Neuronal stem cell (in vitro differentiated cells): ENCODE measurements at places on chromosomes 5 and 9.

- H3K27ac ChIP-seq: no peak overlapping the region
- peaks cover 4% of the 10 kb centered on the region for H3K4me1 ChIP-seq
- no peaks in the 10 kb centered on the region for H3K36me3 ChIP-seq
- no peak for DNase-seq
- no peak overlapping the region for H3K4me3 ChIP-seq
- H3K27me3 ChIP-seq: no peaks in the 10 kb centered on the region
These were observed 3.2 kb downstream of the RBM18 start for GRCh38 chr9:122261469-122261881.

GRCh38 chr5:135213027-135213386 lies 179.0 kb upstream of the PITX1 start:
- H3K4me1 ChIP-seq: peaks cover 13% of the 10 kb centered on the region
- H3K36me3 ChIP-seq: no peaks in the 10 kb centered on the region
- no peak overlapping the region for H3K4me3 ChIP-seq
- no peak for DNase-seq
- H3K27ac ChIP-seq: no peak overlapping the region

DNA sequence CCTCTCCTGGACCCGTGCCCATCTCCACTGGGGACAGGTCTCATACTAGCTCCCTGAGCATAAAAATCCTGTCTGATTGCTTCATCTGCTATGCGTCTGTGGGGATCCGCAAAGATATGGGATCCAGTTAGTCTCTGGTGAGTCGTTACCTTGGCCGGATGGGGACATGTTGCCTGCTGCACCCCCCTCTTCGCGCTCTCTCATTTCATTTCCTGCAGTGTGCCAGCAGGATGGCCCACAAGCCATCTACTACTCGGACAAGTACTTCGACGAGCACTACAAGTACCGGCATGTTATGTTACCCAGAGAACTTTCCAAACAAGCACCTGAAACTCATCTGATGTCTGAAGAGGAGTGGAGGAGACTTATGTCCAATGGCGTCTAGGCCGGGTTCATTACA lies 17.0 kb upstream of the CEP78 start:
- H3K36me3 ChIP-seq: no peaks in the 10 kb centered on the region
- H3K4me1 ChIP-seq: no peaks in the 10 kb centered on the region

DNA sequence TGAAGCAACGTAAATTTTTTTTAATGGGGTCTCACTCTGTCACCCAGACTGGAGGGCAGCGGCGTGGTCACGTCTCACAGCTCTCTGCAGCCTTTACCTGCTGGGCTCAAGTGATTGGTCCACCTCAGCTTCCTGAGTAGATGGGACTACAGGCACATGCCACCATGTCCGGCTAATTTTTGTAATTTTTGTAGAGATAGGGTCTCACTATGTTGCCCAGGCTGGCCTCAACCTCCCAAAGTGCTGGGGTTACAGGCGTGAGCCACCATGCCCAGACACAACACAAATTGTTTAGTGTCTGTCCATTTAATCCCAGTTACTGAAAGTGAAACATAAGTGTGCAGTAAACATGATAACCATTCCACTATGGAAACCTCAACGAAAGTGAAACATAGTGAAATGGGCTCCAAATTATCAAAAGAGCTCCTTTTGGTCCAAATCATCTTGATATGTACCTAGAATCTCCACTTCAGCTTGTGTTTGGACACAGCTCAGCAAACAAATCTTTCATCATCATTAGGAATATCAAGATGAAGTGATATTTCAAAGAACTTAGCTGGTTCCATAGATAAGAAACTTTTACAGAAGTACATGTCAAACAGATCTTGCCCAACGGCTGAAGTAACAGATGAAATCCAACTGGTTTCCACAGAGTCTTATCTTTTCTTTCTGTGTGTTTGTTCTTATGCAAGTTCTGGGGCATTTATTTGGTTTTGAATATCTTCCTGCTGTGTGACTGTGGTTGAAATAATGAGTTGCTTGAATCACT lies 41.2 kb upstream of the PLPP1 start:
- H3K36me3 ChIP-seq: no peaks in the 10 kb centered on the region
- H3K4me3 ChIP-seq: no peak overlapping the region

GRCh38 chr9:13470836-13471235 lies 191.3 kb upstream of the MPDZ start:
- no peak overlapping the region for H3K4me3 ChIP-seq
- no peak overlapping the region for H3K27ac ChIP-seq
- no peaks in the 10 kb centered on the region for H3K4me1 ChIP-seq
- H3K36me3 ChIP-seq: no peaks in the 10 kb centered on the region
- no peaks in the 10 kb centered on the region for H3K27me3 ChIP-seq

DNA sequence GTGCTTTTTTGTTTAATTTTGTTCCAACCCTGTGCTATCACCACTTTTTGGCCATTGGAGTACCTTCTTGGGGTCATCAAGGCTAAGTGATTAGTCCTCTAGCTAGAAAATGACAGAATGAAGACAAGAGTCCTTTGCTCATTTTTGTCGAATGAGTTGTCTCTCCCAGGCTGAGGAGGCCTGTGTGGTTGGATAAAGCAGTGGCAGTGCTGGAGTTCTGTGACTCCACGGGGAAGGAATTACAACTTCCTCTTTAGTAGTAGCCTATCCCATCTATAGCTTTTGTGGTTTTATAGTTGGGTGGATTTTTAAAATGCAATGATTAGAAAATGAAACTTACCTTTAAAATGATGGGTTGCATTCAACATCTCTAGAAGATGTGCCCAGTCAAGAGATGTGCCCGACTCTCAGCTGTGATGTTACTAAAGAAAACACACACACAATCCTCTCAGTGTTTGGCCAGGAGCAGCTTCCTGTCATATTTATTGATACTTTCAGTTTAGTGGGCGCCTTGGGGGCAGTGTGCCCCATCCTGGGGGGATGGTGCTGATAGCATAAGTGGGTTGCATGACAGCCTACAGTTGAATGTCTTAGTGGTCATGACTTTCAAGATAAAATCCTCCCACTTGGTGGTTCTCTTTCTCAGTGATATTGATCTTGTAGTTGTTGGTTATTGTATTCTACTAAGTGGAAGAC lies 11.9 kb downstream of the OTULINL start:
- no peaks in the 10 kb centered on the region for H3K27me3 ChIP-seq
- no peaks in the 10 kb centered on the region for H3K4me1 ChIP-seq
- no peak overlapping the region for H3K4me3 ChIP-seq
- H3K36me3 ChIP-seq: no peaks in the 10 kb centered on the region
- H3K27ac ChIP-seq: no peak overlapping the region

DNA sequence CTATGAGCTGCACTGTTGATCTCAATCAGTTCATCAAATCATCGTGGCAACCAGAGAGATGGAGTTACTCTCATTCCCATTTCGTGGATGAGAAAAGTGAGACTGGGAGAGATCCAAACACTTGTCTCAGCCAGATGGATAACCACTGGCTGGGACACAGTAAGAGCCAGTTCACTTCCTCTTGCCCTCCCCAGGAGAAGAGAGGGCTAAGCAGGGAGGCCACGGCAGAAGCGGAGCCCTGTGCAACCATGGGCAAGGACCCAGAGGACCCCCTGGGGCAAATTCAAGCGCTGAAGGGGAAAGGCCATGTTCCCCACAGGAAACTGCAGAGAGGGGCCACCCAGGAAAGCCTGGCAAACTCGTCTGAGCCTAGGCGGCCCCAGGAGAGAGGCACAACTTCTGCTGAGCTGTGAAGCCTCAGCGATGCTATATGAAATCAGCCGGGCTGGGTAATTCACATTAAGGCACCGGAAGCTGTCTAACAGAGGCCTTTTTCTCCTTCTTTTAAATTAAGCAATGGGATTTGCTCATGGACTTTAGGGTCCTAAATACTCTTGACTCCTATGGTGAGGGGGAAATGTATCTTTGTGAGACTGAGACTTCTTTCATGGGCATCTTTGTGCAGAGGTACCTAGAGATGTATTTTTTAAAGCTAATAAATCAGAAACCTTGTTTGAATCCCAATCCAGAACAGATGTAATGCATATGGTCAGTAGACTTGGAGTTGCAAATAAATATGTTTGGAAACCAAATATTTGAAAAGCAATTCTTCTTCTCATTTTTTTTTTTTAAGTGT lies 137.1 kb upstream of the SMIM23 start:
- H3K4me1 ChIP-seq: peaks cover 9% of the 10 kb centered on the region
- H3K4me3 ChIP-seq: no peak overlapping the region
- H3K36me3 ChIP-seq: no peaks in the 10 kb centered on the region
- no peaks in the 10 kb centered on the region for H3K27me3 ChIP-seq
- H3K27ac ChIP-seq: no peak overlapping the region
- no peak for DNase-seq

GRCh38 chr5:88862547-88863175 lies 20.3 kb downstream of the MEF2C start:
- no peak overlapping the region for H3K27ac ChIP-seq
- H3K4me1 ChIP-seq: no peaks in the 10 kb centered on the region
- H3K36me3 ChIP-seq: no peaks in the 10 kb centered on the region
- no peak for DNase-seq

- H3K4me3 ChIP-seq: no peak overlapping the region
- H3K4me1 ChIP-seq: peaks cover 36% of the 10 kb centered on the region
- no peaks in the 10 kb centered on the region for H3K36me3 ChIP-seq
- H3K27ac ChIP-seq: no peak overlapping the region
- no peak for DNase-seq
- peaks cover 4% of the 10 kb centered on the region for H3K27me3 ChIP-seq
These were observed 6.4 kb upstream of the NOTCH1 start for GRCh38 chr9:136552117-136552703.

DNA sequence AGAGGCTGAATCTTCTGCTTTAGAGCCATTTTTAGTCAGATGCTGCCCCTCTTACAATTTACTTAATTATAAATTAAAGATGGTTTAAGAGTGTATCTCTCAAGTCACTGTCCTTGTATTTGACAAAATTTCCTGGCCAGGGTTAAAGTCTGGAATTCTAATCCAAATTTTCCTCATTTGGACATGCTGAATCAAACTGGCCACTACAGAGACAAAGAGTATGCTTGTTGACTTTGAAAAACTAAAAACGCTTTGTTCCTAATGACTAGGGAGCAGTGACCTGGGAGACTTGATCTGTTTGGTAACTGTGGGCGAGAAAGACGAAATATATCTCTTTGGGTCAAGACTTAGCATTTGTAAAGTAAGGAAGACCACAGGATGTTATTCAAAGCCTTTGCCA lies 303.2 kb downstream of the ZSWIM6 start:
- H3K36me3 ChIP-seq: no peaks in the 10 kb centered on the region
- no peak overlapping the region for H3K27ac ChIP-seq
- H3K4me1 ChIP-seq: peaks cover 26% of the 10 kb centered on the region
- H3K4me3 ChIP-seq: no peak overlapping the region

DNA sequence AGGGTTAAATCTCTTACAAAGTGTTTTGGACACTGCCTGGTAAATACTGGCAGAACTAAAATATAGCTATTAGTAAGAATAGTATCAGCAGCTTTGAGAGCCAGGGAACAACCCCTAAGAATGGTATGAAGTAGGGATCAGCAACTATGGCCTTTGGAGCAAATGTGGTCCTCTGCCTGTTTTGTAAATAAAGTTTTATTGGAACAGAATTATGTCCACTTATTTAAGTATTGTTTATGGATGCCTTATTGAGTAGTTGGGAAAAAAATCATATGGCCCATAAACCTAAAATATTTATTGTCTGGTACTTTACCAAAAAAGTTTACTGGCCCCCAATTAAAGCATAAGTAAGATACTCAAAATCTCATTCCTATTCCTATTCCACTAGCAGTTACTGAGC lies 182.2 kb downstream of the PALM2AKAP2 start:
- H3K4me3 ChIP-seq: no peak overlapping the region
- DNase-seq: no peak

DNA sequence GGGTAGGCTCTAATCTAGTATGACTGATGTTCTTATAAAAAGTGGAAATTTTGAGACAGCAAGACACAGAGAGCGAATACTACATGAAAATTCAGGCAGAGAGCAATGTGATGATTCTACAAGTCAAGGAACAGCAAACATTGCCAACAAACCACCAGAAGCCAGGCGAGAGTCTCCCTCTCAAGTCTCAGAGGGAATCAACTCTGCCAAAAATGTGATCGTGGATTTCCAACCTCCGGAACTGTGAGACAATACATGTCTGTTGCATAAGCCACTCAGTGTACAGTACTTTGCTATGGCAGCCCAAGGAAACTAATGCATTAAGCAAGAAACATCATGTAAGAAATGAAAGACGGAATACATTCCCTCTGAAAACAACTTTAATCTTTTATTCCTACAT lies 52.1 kb upstream of the CCNG1 start:
- H3K4me3 ChIP-seq: no peak overlapping the region
- no peak for DNase-seq
- H3K4me1 ChIP-seq: no peaks in the 10 kb centered on the region
- no peaks in the 10 kb centered on the region for H3K36me3 ChIP-seq
- H3K27me3 ChIP-seq: no peaks in the 10 kb centered on the region

- H3K4me1 ChIP-seq: peaks cover 2% of the 10 kb centered on the region
- H3K27me3 ChIP-seq: no peaks in the 10 kb centered on the region
- DNase-seq: no peak
- no peak overlapping the region for H3K4me3 ChIP-seq
- H3K27ac ChIP-seq: no peak overlapping the region
- no peaks in the 10 kb centered on the region for H3K36me3 ChIP-seq
These were observed 641.3 kb upstream of the KLF4 start for GRCh38 chr9:108130905-108131304.

DNA sequence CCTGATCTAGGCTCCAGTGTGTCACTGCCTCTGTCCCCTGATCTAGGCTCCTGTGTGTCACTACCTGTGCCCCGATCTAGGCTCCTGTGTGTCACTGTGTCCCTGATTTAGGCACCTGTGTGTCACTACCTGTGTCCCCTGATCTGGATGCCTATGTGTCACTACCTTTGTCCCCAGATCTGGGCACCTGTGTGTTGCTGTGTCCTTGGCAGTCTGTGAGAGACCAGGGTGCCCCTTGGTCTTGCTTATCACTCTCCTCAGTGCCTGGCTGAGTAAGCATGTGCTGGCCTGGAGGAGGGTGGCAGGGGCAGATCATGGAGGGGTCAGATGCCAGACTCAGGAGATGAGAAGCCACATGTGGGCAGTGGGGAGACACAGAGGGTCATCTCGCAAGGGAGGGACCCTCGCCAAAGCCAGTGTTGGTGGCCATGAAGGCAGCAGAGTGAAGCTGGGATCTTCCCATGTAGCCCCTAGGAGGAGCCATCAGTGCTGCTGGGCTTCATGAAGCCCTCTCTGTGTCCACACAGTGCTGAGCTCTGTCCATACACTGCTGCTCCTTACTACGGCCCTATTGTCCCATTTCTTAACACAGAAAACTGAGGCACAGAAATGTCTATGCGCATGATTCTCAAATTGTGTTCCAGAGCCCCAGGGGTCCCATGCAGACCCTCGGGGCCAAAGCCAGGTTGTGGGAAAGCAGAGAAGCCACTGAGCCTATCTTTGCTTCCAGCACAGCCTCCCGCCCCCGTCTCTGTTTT lies 15.5 kb downstream of the OLFML2A start:
- no peaks in the 10 kb centered on the region for H3K36me3 ChIP-seq
- peaks cover 1% of the 10 kb centered on the region for H3K4me1 ChIP-seq
- H3K27ac ChIP-seq: no peak overlapping the region
- H3K4me3 ChIP-seq: no peak overlapping the region
- peaks cover 55% of the 10 kb centered on the region for H3K27me3 ChIP-seq

DNA sequence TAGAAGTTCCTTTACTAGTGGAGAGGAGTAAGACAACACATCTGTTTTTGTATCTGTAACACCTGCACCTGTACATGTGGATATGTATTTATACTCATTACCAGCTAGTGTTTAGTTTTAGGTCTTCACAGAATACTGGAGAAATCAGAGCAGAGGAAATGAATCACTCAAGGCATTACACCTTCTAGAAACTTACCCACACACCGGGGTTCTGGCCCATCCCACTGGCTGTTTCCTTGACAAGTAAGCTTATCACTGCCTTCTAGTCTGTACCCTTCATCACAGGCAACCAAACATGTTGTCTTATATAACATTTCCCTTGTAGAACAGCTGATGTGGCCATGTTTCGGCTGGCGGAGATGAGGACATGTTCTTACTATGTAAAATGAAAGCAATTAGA lies 76.7 kb downstream of the SVEP1 start:
- no peak overlapping the region for H3K4me3 ChIP-seq
- no peaks in the 10 kb centered on the region for H3K36me3 ChIP-seq
- no peaks in the 10 kb centered on the region for H3K4me1 ChIP-seq
- DNase-seq: no peak
